D341Med (cell line): ENCODE measurements at places on chromosomes 6 and 20.

DNA sequence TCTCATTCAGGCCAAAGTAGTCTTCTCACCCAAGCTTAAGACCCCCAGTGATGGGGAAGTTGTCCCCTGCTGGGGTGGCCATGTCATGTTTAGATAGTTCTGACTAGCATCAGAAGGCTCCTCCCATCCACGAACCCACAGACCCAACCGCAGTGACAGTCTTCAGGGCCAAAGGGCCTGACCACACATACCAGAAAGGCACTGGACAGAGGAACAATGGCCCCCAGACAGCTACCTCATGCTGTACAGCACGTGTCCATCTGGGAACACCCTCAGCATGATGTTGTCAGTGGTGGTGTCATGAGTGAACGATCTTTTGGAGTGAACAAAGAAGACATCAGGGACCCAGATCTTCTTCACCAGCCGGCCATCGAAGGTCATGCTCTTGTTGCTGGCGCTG, 46.3 kb downstream of the GABRR2 start:
- DNase-seq: no peak

- peak; percentile 27 for DNase-seq
These were observed 1.3 kb upstream of the TAF4 start for GRCh38 chr20:62066983-62067433.

- DNase-seq: no peak
These were observed 4.4 kb downstream of the PYGB start for GRCh38 chr20:25252230-25252651.

DNA sequence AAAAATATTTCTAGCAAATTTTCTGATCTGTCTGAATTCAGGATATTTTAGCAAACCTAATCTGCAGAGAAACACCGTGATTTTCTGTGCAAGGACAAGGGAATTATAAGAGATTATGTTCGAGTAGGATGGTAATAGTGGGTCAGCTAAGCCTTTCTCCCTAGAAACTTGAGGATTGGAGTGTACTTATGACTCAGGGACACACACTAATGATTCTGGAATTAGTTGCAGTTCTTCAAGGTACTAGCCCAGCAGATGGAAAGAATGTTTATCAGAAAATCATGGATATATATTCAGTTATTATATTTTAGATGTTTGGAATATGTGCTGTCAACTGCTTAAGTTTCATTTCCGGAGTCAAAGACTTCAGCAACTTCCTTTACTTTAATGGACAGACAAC, 177.1 kb upstream of the MAP3K7 start:
- DNase-seq: no peak

DNA sequence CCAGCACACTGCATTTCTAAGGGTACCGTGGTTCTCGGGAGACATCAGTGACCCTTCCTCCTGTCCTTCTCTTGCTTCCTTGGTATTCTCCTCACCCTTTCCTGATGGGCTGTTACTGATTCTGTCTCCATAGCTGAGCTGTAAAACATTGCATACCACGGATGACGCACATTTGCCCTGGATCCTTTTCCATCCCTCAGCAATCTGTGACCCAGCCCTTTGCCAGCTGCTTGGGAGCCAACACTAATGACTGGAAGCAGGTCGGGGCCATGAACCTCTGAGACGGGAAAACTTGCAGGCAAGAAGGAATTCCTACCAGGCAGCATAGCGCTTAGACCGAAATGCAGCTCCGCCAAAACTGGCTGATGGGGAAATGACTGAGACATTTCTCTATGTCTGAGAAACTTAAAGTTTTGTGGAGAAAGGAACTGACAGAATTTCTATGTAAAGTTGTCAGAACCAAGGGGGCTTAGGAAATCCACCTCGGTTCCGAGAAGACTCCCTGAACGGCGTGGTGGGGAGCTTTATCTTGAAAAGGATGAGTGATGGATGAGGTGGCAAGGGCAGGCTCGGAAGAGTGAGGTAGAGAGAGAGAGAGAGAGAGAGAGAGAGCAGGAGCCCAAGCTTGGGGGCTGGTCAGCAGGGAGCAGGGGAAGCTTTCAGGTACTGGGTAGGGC, 19.2 kb downstream of the TUBB2B start:
- no peak for DNase-seq

DNA sequence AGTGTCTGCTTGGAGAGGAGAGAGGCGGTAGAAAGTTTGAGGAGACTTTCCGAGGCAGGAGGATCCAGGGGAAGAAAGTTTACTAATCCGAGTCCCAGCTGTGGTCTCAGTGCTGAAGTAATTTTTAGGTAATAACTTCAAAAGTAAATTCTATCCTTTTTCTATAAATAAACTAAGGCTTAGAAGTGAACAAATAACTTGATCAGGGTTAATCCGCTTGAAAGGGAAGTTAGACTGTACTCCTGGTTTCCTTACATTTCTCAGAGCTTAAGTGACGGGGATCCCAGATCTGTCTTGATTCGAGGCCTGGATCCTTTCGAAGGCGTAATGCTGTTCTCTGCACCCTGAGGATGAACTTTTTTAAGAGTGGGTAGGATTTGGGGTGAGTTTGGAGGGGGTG, 2.6 kb downstream of the STK35 start:
- DNase-seq: no peak

DNA sequence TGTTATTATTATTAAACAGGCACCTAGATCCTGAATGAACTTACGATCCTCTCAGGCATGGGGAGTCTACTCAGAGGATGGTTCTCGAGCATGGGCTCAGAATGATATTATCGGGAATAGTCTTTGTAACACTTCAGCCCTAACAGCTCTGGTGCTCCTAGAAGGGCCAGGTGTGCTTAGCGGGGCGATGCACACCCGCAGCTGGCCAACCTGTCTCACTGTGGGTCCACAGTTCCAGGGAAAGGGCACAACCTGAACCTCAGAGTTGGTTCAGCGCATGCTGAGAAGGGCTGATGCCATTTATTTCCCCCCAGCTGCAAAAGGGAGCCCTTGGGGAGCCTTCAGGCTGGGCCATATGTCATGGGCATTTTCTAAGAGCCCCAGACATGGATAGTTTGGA, 26.2 kb downstream of the RRAGD start:
- peak; percentile 33 for DNase-seq

GRCh38 chr20:13426870-13427269, 205.8 kb downstream of the ISM1 start:
- no peak for DNase-seq

DNA sequence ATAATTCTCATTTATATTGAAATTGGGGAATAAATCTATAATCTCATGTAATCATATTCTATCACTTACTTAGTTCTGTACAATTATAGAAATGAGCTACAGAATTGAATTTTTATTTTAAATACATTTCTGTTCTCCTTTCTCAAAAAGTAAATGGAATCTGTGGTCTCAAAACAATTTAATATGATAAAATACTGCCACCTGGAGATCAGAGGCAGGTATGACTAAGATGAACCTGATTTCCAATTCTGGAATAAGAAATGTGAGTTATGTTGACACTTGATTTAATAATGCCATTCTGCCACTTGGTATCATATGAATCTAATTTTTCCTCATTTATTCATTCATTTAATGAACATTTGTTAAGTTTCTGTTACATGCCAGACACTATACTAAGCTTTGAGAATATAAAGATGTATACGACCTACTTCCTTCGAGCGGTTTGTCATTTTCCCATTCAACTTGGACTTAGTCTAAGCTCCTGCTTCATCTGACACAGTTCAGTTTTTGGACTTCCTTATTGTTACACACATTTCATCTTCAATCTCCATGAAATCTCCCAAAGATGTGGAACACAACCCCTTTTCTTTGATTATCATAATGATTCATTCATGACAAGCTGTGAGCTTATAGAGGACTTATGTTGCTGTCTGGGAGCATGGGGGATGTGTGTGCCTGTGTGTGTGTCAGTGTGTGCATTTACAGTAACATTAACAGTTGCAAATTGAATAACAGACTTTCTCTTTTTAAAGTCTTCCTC, 7.5 kb upstream of the CCDC28A start:
- peak; percentile 34 for DNase-seq

DNA sequence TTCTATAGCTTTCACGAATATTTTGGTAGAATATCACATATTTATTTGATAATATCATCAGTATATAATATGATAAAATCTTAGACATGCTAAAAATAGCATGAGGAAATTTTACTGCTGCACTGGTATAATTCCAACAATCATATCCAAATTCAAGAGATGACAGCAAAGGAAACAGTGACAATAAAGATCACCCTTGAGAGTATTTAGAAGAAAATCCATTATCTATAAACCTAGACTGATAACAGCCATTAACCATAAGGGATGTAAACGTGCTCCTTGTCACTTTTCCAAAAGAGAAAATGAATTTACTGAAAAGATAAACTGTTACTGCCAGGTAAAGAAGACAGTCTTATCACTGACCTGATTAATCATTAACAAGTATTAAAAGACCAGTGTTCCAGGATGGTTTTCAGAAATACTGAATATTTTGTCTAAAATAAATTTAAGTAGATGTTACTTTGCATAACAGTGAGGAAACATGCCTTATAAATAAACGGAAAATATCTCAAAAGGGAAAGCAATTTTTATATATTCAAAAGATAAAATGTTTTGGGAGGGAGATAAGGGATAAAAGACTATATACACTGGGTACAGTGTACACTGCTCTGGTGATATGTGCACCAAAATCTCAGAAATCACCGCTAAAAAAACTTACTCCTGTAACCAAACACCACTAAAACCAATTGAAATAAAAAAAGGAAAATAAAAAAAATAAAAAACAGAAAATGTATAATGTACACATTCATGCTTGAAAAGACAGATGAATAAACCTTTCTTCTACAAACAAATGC, 1704.7 kb downstream of the HACE1 start:
- DNase-seq: no peak

DNA sequence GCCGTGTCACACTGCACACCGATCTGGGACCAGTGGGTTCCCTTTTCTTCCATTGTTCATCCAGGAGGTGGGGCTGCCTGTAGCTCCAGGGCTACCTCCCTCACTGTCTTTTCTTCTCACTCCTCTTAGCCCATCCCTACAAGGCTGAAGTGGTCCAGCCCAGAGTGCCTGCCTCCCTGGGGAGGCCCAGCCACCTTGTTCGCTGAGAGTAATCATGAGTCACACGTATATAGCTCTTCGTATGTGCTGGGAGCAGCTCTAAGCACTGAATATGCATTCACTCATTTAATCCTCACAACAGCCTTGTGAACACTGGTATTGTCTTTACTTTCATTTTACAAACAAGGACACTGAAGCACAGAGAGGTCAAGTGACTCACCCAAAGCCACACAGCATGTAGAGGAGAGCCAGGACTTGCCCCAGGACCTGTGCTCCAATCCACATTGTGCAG, 14.7 kb upstream of the CCDC167 start:
- no peak for DNase-seq

- DNase-seq: no peak
These were observed 495.1 kb upstream of the ARID1B start for GRCh38 chr6:156282087-156282486.

DNA sequence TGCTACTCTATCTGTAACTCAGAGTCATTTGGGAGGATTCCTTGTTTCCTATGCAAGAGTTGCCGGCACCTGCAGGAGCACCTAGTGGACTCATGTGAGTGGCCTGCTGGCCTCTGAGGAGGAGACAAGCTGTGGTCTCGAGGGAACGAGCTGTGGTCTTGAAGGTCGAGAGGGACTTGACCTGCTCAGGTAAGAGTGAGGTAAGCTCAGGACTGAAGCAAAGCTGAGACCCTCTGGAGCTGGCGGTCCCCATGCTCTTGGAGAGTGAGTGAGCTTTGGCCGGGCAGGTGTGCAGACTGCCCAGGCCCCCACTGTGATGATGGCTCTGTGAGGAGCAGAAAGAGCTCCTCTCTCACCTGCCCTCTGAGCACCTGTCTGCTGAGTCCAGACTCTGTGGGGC, 214.3 kb downstream of the MYLK4 start:
- no peak for DNase-seq

- DNase-seq: no peak
These were observed 288.7 kb downstream of the RNF144B start for GRCh38 chr6:18675881-18676280.

GRCh38 chr6:73984571-73985210, 288.7 kb downstream of the CD109 start:
- no peak for DNase-seq

- DNase-seq: no peak
These were observed 1080.7 kb downstream of the GRIK2 start for GRCh38 chr6:102474041-102474807.

GRCh38 chr6:8859501-8859900, 424.2 kb upstream of the SLC35B3 start:
- no peak for DNase-seq

- no peak for DNase-seq
These were observed 377.1 kb upstream of the BTBD3 start for GRCh38 chr20:11540558-11540957.

- no peak for DNase-seq
These were observed 116.5 kb downstream of the SMLR1 start for GRCh38 chr6:130943738-130944137.

GRCh38 chr20:58744836-58745235, 52.2 kb downstream of the NPEPL1 start:
- DNase-seq: peak; percentile 7

DNA sequence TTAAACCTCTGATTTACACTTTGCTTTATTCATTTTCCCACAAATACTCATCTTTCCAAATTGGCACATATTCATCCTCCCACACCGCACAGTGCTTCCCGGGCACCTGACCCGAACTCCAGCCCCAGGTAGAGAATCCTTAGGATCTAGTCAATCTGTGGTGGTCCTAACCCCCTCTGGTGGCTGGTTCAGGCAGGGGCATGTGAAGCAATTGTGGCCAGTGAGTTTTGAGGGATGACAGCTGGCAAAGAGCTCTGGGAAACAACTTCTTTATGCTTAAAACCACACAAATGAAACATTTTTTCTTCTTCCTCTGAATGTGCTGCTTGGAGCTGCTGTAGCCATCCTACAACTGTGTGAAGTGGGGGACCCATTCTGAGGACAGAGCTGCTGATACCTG, 54.7 kb downstream of the ELOVL5 start:
- peak; percentile 57 for DNase-seq

- no peak for DNase-seq
These were observed 56.7 kb downstream of the GMPR start for GRCh38 chr6:16295060-16295459.

DNA sequence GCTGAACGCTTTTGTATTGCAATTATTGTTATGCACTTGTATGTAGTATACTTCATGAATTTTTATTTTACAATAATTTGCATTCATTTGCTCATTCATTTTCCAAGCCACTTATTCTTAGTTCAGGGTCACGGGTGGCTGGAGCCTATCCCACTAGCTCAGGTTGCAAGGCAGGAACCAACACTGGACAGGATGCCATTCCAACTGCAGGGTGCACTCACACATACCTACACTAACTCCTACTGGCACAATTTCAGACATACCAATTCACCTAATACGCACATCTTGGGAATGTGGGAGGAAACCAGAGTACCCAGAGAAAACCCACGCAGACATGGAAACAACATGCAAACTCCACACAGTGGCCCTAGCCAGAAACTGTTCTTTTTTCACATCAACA, 61.8 kb downstream of the LMBRD1 start:
- no peak for DNase-seq
